ENCODE measurements at places on chromosomes 6 and 20.

DNA sequence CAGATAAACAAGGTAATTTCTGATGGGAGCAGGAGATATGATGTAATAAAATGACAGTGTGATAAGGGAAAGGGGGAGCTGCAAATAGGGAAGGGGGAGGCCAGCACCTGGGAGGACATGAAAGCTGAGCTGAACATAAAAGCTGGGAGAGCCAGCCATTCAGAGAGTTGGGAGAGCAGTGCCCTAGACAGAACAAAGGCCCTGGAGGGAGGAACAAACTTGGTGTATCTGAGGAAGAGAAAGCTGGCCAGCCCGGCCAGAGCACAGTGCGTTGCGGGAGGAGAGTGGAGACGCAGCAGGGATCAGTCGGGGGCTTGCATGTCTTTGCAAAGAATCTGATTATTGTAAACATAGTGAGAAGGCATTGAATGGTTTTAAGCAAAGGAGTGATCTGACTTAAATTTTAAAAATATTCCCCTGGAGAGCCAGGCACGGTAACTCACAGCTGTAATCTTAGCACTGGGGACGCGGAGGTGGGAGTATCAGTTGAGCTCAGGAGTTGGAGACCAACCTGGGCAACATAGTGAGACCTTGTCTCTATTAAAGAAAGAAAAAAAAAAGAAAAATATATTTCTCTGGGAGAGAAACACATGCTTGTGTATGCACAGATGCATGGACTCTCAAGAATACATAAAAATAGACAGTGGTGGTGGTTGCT lies 318.2 kb downstream of the ZFAND3 start:
- DNase-seq: no peak

GRCh38 chr6:69735027-69735426 lies 61.8 kb downstream of the LMBRD1 start:
- peak; percentile 1 for DNase-seq

- peak; percentile 57 for DNase-seq
These were observed 150.3 kb downstream of the OTOR start for GRCh38 chr20:16898433-16898832.

DNA sequence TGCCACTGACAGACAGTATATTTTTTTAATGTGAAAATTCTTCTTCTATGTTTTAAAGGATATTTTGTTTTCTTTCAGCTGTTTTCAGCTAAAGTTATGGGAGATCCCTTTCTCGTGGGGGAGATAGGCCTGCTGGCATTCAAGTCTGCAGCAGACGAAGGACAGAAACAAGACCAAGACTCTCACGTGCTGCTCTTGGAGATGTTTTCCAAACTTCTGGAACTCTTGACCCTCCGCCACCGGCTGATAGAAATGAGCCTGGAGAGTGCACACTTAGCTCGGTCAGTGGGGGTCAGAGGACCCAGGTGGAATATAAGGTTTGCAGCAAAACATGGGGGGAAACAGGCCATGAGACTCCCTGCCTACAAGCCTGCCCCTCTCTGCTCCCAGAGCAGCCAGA lies 120.5 kb downstream of the CD164 start:
- no peak for DNase-seq

DNA sequence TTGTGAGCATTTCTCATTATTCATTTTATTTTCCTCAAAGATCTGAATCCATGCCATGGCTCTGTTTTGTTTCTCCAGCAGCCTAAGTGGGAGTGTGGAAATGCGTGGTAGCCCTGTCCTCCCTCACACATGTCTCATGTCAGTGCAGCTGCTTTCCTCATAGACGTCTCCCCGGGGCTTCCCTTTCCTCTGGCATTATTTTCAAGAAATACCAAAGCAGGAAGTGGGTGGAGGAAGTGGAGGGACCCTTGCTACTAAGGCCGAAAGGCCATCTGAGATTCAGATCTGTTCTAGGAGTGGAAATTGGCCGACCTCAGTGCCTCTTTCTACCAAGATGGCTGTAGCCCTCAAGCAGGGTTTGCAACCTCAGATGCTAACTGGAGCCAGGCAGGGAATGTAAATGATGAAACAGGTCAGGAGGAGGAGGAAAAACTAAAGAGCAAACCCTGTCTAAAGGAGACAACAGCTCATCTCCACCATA lies 420.9 kb upstream of the PLCB4 start:
- DNase-seq: no peak

DNA sequence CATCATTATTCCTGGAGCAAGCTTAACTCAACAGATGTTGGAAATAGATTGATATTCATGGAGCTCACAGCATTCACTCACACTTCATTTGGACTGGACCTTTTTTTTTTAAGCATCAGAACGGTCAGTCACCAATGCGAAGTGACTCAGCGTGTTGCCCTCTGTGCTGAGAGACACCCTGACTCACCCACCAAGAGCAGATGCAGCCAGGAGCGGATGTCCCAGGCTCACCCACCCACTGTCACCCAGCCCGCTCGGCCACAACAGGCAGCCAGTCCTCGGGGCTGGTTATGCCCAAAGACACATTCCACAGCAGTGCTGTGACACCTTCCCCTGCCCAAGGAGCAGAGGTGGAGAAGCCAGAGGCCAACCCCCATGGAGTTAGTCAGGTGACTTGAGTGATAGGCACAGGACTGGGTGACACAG lies 15.7 kb downstream of the RNASET2 start:
- DNase-seq: peak; percentile 70

DNA sequence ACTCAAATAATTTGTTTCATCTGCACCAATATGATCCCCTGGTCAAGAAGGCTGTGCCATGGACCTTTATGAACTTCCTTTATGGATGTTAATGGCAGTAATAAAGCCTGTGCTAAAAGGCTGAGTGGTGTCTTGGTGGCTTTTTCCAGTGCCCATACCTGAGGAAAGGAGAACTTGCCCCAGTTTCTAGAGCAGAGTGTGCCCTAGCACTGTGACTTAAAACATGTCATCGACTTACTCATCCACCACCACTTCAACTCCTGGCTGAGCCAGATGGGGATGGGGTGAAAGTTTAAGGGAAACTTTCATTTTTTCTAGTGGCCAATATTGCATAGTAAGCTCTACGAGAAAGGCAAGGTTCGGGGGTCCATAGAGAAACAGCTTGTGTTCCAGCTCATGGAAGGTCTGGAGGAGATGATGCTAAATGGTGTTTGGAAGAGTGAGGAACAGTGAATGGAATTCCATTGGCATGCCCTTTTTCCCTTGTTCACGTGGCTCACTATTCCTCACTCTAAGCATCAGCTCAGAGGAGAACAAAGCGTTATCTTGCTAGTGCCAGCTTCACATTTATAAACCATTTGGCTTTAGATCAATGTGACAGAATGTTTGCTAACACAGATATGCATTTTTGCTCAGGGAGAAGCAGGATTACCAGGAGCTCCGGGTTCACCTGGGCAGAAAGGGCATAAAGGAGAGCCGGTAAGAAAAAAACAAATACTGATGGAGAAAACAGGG lies 71.2 kb downstream of the COL19A1 start:
- no peak for DNase-seq

DNA sequence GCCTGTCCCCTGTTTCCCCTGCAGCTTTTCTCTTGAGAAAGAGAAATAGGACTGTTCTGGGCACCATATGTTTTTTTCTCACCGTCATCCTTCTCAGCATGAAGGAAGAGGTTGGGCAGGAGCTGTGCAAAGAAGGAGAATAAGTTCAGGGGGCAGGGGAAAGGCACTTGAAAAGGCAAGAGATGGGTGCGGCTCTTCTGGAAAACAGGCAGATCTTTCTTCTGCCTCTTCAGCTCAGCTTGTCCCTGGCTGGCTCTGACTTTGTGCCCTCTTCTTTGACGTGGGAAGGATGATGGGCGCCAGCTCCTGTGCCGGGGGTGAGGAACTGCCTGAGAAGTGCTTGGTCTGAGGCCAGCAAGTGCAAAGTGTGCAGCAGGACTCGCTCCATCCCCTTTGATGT lies 206.5 kb downstream of the DOK5 start:
- DNase-seq: no peak

- DNase-seq: peak; percentile 84
These were observed 25.8 kb downstream of the SERPINB9 start for GRCh38 chr6:2877057-2877882.

- DNase-seq: no peak
These were observed 423.2 kb downstream of the PREX1 start for GRCh38 chr20:48404598-48404997.

DNA sequence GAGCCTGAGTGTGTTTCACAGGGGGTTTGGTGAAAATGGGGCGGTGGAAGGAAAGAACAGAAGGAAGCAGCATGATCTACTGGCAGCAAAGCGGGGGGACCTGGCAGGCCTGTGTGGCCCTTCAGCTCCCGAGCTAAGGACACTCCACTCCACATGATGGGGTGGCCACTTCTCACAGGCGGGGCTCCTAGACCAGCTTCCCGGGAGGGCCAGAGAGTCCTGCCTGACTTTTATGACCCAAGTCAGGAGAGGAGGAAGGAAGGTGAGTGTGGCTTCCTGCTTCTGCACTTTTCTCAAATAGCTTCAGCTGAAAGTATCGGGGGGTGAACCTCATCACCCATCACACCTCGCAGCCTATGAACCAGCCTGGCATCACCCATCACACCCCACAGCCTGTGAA lies 117.5 kb upstream of the AFDN start:
- DNase-seq: no peak

DNA sequence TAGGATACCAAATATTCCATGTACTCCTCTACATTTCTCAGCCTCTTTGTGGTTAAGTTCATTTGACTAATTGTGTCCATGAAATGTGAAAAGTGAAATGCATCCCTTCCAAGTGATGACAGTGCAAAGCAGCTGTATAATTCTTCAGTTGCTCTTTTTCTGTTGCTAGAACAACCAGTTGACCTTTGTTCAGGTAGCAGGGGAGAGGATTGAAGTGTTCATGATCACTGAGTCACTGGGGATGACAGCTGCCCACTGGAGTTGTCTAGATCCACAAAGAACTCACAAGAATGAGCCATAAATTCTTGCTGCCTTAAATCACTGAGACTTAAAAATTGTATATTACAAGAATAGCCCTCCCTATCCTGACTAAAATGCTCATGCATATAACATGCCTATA lies 254.6 kb downstream of the EPHA7 start:
- DNase-seq: no peak

DNA sequence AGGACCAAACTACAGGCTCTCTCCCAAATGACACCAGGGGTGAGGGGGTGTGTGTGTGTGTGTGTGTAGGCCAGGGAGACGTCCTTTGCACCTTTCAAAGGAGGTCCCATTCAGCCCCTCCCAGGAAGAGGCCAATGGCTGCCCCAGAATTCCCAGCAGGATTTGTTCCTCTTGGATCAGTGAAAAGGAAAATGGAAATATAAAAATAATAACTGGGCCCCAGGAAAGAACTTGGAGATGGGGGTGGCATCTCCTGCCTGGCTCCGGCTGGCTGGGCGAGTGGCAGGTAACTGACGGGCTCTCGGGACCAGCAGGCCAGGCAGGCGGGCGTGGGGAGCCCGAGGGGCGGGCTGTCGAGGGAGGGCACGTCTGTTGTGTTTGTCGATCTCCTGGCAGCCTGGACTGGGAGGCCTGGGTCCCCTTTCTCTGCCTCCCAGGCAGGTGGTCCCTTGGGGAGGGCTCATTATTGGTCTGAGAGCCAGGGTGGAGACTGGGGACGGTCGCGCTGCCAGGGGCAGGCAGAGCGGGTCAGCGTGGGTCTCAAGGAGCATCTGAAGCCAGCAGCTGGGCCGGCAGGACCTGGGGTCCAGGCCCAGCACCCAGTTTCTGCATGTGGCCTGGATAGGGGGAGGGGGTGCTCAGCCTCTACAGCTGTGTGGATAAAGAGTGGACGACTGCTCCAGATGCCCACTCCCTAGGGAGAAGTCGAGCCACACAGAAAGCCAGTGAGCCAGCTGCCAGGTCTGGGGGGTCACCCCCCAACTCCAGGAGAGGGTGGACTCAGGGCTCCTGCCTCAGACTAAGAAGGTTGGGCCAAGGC lies 3.1 kb downstream of the NOL4L start:
- no peak for DNase-seq

DNA sequence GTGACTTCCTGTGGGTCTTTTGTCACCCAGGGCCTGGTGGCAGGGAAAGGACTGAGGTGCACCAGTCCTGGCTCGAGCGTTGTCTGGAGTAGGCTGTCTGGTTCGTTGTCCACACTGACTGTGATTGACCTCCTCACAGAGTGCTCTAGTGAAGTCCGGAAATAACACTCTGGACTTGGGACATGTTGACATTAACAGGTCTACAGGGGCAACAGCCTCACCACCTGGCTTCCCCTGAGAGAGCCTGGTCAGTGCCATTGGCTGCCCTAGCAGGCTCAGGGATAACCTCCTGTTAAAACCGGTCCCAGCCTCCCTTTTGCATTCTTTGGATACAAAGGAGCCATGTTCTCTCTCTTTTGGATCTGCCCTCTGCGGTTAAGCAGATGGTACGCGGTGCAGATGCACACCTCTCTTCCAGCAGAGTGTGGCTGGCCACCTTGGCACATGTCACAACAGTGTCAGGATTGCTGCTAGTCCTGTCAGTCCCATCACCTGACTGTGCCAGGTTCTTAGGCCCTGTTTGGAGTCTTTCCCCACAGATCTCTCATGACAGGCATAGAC lies 46.2 kb downstream of the CDS2 start:
- no peak for DNase-seq

GRCh38 chr6:146553377-146554135 lies 9.9 kb downstream of the RAB32 start:
- no peak for DNase-seq

- DNase-seq: peak; percentile 37
These were observed 111.2 kb upstream of the MMS22L start for GRCh38 chr6:97394160-97394748.

- no peak for DNase-seq
These were observed 11.1 kb downstream of the HEBP2 start for GRCh38 chr6:138415125-138415524.

DNA sequence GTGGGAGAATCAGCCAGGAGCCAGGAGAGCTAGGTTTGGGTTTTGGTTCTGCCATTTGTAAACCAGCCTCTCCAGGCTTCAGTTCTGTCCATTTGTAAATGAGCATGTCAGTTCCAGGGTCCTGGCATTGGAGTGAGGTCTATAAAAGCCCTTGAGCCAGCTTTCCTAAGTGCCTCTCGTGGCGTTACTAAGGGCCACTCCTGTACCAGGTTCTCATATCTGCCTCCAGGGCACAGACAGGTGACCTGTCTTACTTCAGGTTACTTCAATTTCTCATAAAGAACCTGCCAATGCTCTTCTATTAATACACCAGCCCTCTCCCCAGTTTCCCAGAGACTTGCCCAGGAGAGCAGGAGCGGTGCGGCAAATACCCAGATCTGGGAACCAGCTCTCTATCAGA lies 101.9 kb downstream of the VEGFA start:
- DNase-seq: no peak

GRCh38 chr6:84764332-84765049 lies at the start of gene TBX18:
TSS of gene TBX18 (minus strand) at chr6:84764598. CDS start at chr6:84764181, 417 bp downstream.
- DNase-seq: no peak

- DNase-seq: no peak
These were observed 32.2 kb upstream of the LAMP5 start for GRCh38 chr20:9482180-9482579.

- peak; percentile 9 for DNase-seq
These were observed 494.7 kb upstream of the MAP3K7 start for GRCh38 chr6:91081452-91082067.

GRCh38 chr6:45072016-45072415 lies 256.1 kb upstream of the RUNX2 start:
- DNase-seq: no peak

GRCh38 chr6:1131285-1132079 lies 180.4 kb upstream of the FOXQ1 start:
- peak; percentile 97 for DNase-seq
